ENCODE measurements at places on chromosomes 3 and 15.

- no peak for DNase-seq
Measured at GRCh38 chr15:52912172-52912571, 122.0 kb upstream of the ONECUT1 start.

GRCh38 chr3:119184796-119185570 lies 11.6 kb downstream of the UPK1B start:
- DNase-seq, result no peak

DNA sequence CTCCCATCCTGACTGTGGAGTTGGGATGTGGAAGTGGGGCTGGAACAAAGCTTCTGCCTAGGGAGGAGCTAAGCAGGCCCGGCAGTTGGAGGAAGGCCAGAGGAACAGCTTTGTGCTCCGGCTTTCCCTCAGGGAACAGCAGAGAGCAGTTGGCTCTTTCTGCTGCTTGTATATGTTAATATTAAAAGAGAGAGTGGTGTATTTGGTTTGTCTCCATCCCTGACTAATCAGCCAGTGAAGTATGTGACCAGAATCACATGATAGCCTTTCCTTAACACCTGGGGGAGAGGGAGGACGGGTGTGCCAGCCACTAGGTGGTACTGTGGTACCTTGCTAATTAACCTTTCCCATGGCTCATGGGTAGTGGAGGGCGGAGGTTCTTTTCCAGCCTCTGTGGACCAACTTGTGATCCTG lies 10.0 kb downstream of the EIF2B5 start:
- peak; percentile 45 for DNase-seq

DNA sequence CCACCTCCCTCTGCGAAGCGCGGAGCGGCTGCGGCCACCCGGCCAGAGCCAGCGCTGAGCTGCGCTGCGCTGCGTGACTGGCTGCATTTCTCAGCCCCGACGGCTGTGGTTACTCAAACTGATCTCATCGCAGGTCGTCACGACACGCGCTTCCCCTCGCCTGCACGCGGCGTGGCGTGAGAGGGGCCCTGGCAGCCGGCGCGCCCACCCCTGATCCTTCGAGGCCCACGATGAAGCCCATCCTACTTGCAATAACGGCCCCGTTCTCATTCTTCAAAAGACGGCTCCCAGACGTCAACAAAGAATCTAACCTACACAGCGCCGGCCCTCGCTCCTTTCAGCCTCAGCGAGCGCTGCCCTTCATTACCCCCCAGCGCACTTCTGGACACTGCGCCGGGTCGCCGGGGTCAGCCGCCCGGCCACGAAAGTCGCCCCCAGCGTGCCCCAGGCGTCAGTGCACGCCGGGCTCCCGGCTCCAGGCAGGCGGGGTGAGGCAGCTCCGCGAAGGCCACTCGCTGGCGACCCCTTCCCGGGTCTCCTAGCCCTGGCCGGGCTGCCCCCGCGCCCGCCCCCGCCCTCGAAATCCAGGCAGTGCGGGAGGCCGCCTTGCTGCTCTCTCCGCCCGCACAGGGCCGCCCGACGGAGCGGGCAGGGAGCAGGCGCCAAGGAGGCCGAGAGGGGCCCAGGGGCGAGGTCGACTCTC lies 9.9 kb upstream of the LEKR1 start:
- DNase-seq, result peak; percentile 25

GRCh38 chr15:74891469-74891868 lies 1.6 kb downstream of the MPI start:
- DNase-seq, result no peak

DNA sequence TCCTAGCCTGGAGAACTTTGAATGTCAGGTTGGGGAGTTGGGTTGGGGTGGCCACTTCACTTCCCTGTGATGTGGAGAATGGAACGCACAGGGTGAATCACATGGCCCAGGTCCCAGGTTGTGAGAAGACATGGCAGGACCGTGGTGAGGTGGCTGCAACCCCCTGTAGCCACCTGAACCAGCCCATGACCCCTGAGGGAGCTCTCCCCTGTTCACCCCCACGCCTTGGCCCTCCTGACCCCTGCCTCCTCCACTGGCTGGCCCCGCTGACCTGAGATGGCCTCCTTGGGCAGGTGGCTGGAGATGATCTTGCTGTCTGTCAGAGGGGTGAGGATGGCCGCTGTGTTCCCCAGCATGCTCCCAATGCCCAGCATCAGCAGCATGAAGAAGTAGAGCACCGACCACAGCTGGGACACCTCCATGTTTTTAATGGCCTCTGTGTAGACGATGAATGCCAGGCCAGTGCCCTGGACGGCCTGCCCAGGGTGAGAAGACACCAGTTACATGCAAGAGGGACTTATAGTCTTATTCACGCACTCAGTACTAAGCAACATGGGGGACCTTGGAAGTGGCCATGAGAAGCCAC lies 31.0 kb downstream of the SLC6A20 start:
- no peak for DNase-seq
